ENCODE measurements at places on chromosomes 16 and 17.

- no peak for DNase-seq
Measured at GRCh38 chr17:75854881-75855309, 240 bp downstream of the WBP2 start.

GRCh38 chr16:20857281-20857680, 42.9 kb downstream of the DCUN1D3 start:
- no peak for DNase-seq

DNA sequence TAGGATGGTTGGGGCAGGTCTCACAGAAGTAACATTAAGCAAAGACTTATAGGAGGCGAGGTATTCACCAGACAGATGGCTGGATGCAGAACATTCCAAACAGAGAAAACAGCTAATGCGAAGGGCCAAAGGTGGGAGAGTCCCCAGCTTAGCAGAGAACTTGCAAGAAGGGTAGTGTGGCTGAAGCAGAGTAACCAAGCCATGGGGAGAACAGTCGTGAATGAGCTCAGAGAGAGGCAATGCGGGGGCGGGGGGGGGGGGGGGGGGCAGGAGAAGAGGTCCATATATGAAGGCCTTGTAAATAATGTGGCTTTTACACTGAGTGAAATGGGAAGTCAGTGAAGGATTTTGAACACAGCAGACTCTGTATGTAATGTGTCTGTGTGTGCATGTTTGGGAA, 81.3 kb downstream of the SMG6 start:
- DNase-seq: no peak

- DNase-seq: no peak
Measured at GRCh38 chr17:29443041-29443739, 53.0 kb downstream of the TAOK1 start.

DNA sequence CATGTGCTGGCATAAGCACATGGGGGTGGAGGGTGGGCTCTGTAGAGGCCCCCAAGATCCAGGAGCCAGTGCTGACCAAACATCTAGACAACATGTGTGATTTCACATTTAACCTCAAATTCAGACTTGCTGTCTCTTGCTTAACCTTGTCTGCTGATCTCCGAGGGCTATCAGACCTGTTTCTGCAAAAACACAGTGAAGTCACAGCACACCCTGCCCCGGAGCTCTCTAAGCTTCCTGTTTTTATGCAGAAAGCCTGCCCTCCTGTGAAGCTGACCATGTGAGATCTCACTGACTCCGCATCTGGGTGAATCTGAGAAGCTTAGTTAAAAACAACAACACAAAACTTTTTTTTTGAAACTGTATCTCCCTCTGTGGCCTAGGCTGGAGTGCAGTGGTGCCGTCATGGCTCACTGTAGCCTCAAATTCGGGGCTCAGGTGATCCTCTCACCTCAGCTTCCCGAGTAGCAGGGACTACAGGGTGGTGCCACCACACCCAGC, 6.6 kb upstream of the DPEP2 start:
- no peak for DNase-seq

DNA sequence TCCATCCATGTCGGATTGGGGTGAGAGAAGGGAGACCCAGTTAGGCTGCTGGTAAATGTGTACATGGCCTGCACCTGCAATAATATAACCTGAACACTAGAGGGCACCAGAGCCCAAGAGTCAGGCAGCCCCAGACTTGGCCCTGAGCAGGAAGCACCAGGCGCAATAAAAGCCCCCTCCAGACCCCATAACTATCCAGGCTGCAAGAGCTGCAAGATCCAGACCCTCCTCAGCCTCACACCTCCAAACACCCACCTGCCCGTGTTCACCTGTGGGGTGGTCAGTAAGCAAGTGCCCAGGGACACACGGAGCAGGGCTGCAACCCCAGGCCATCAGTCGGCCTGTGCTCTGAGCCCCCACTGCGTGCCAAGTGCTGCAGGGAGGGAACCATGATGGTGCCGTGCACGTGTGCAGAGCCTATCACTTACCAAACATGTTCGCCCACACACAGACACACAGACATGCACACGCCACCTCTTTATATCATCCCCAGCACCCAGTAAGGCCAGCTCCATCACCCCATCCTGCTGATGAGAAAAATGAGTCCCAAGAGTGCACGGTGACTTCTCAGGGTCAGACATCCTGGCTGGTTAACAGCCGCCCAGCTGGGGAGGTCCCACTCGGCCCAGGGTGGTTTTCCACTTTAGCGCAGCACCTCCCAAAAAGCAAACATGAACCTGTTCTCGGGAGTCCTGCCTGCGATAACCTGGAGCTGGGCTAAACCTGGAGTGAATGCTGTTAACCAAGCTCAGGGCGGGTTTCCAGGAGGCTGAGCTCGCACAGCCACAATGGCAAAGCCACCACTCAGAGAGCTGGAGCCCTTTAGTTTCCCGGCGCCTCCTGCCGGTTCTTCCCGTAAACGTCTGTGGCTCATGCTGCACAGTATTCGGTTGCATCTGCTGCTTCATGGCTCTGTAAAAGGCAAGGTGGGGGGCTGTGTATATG, 439.8 kb downstream of the SOX9 start:
- no peak for DNase-seq

- DNase-seq: no peak
Measured at GRCh38 chr16:85624646-85625045, 11.5 kb downstream of the GSE1 start.

- no peak for DNase-seq
Measured at GRCh38 chr17:40358323-40359038, 6.1 kb downstream of the GJD3 start.

DNA sequence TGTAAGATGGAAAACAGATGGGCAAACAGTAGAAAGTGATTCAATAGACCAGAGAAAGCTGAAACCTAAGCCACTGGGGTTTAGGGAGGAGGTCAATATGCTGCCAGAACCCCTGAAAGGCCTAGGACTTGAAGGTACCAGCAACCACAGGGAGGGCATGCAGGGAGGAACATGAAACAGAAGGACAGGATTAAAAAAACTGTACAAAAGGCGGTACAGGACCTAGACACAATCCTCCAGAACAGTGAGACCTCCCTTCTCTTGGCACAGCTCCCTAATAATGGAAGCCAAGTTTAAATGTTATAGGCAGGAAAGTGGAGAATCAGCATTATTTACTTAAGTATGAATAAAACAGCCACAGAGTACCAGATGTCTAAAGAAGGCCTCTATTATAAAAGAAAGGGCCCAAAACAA, 105.5 kb downstream of the SPAG9 start:
- no peak for DNase-seq

DNA sequence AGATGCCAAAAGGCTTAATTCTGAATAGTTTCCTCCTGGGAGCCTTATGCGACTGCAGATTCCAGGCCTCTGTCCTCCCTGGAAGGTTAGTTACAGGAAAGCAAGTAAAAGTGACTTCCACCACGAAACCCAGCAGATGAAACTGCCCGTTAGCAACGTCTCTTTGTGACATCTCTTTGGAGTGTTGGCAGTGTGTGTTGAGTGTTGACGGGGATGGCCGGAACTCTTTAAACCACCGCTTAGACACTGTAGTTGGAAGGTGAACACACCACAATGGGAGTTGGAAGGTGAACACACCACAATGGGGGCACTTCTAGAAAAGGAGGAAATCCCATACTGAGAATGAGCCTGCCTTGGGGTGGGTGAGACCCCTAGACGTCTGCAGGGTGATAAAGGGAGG, 858 bp downstream of the SKAP1 start:
- DNase-seq: no peak

DNA sequence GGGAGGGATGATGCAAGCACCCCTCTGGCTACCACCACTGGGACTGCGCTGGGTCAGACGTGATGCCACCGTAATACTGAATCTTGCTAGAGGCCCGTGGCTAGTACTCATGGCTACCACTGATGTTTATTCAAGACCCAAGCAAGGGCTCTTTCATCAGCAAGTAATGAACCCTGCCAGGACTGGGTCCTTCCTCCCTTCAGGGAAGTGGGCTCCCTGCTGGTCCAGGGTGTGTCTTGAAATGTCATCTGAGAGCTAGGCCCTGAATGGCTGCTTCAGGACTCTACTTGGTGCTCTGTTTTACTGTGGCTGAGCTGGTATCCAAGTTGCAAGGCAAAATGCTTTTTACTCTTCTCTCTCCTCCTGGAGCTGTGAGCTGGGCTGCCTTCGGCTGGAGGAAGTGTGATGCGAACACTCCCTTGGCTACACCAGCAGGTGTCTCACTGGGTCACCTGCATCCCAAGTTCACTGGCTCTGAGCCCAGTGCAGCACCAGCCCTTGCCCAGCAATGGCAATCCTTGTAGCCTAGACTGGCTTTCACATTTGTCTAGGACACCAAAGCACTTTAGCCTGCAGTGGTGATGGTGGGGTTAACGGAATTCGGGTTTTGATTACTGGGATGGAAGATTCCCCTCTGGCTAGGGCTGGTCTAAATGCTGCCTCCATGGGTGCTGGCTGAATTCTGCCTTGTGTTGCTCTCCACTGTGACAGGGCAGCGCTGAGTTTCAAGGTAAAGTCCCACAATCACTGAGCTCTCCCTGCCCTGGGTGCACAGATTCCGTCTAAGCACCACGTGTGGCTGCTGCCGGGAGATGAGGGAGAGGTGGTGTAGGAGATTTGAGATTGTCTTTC, 98.6 kb downstream of the USP22 start:
- no peak for DNase-seq

- no peak for DNase-seq
Measured at GRCh38 chr17:81924557-81925532, 2.7 kb downstream of the MAFG start.

- DNase-seq: no peak
Measured at GRCh38 chr16:11395008-11395948, 50.0 kb downstream of the RMI2 start.

DNA sequence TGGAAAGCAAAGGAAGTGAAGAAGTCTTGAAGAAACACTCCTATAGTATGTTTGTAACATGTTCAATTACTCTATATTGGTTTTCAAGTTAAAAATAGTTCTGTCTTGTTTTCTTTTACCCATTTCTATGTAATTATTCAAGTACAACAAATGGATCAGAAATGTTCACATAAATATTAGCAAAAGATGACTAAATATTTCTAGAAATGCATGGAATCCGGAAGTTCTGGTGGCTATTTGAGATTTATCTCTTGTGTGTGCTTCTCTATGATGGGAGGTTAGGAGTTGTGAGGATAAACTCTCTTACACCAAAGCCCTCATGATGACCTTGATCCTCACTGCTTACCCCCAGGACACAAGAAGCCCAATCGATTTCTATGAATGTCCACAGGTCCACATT, 237.5 kb downstream of the CDH8 start:
- DNase-seq: peak; percentile 59

GRCh38 chr17:32882734-32883133, 5.8 kb upstream of the MYO1D start:
- no peak for DNase-seq

DNA sequence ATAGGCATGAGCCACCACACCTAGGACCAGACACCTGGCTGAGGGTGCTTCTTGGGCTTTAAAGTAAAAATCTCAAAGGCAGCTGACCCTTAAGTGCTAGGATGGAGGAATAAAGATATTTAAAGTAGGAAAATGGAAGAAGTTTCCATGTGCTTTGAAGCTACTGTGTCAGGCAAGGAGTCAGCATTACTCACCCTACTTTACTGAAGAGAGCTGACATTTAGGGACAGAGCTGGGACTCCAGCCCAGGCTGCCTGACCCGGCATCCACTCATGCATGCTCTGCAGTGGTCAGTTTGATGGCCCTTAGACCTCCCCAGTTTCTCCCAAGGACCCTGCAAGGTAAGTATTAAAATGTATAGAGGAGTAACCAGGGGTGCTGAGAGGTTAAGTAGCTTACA, 124.7 kb upstream of the PLCG2 start:
- DNase-seq: no peak

DNA sequence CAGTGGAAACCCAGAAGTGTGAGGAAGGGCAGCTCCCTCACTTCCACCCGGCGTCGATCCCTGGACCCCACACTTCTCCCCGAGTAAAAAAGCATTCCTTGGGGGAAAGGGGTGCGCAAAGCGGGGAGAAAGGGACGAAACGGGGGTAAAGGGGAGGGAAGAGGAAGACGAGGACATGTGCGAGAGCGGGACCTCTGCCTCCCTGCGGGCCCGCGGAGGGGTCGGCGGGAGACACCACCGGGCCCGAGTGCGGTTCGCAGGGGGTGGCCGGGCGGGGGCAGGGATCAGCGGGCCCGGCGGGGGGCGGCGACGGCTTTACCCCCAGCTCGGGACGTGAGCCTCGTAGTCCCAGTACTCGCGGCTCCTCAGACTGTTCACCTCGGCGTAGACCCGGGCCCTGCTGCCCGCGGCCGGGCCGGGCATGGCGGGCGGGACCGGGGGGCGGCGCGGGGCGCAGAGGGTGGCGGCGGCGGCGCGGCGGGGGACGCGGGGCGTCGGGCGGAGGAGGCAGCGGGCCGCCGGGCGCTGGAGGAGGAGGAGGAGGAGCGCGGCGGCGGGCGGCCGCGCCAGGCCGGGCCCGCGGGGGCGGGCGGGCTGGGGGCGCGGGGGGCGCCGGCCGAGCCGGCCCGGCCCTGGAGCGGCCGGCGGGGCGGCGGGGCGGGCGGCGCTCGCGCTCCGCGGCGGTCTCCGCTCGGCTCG, 443 bp downstream of the CSNK2A2 start:
- DNase-seq: no peak

- no peak for DNase-seq
Measured at GRCh38 chr17:2708585-2709182, 2.9 kb downstream of the CLUH start.

- DNase-seq: no peak
Measured at GRCh38 chr17:2062571-2063183, 7.8 kb downstream of the HIC1 start.

GRCh38 chr16:57194512-57194911, 8.4 kb downstream of the RSPRY1 start:
- DNase-seq: peak; percentile 85

DNA sequence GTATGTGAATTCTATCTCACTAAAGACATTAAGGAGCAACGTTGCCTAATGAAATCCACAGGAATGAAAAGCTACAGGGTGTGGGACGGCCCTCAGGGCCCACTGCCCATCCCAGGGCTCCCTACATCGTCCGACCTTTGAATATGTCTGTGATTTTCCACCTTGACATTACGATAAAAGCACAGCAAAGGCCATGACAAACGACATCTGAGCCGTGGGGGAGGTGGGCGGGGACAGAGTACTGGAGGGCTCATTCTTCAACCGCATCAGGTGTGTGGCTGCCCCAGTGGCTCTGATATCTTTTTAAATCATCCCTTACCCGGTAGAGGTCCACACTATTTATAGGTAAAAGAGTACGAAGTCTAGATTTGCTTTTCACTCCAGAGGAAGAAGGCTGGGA, 35.1 kb downstream of the LMF1 start:
- DNase-seq: no peak

- DNase-seq: no peak
Measured at GRCh38 chr16:25721439-25721838, 29.7 kb downstream of the HS3ST4 start.

Measured in HS-27A (cell line).